ENCODE measurements at places on chromosomes 2 and 18.

- DNase-seq = no peak
Measured at GRCh38 chr2:150327564-150328489, 159.6 kb downstream of the RND3 start.

DNA sequence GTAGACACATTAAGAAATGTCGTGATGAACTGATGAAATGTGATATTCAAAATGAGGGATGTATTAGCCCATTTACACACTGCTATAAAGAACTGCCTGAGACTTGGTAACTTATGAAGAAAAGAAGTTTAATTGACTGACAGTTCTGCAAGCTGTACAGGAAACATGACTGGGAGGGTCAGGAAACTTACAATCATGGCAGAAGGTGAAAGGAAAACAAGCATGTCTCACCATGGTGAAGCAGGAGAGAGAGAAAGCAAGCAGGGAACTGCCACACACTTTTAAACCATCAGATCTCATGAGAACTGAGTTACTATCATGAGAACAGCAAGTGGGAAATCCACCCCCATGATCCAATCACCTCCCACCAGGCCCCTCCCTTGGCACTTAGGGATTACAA lies 1010.8 kb upstream of the CELF4 start:
- no peak for DNase-seq

DNA sequence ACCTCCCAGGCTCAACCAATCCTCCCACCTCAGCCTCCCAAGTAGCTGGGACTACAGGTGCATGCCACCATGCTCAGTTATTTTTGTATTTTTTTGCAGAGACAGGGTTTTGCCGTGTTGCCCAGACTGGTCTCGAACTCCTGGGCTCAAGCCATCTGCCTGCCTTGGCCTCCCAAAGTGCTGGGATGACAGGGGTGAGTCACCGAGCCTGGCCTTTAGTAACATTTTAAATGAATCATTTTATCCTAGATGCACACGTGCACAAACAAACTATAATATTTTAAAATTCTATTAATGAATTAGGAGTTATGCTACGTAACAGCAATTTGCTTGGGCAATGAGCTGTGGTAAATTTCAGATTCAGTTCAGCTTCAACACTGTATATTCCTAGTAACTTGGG lies 862.5 kb upstream of the ID2 start:
- DNase-seq = no peak

DNA sequence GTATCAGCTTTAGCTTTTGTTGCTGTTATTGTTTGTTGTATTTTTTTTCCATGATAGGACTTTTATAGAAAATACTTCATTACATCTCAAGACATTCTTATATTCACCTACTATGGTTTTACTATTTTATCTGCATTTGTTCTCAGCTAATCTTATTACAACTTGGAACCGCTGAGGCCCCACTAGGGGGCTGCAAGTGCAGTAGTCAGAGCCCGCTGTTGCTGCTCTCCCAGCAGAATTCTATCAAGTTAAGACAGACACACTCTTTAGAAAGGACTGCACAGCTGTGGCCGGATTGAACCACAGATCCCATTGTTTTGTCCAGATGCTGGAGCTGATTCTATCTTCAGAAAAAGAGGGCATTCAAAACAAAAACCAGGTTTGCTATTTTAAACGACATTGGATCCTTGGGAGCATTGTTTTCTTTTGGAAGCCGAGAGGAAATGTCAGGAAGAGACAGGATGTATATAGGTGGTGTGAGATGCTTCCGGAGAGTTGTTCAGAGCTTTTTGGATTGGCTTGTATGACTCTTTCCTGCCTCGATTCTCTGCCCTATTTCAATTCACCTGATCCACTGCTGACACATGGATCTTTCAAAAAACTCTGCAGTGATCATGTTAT lies 105.7 kb upstream of the GAREM1 start:
- DNase-seq = no peak

- no peak for DNase-seq
Measured at GRCh38 chr2:69422198-69422597, 15.0 kb downstream of the NFU1 start.

GRCh38 chr2:98547092-98547790 lies 61.1 kb downstream of the COA5 start:
- no peak for DNase-seq

DNA sequence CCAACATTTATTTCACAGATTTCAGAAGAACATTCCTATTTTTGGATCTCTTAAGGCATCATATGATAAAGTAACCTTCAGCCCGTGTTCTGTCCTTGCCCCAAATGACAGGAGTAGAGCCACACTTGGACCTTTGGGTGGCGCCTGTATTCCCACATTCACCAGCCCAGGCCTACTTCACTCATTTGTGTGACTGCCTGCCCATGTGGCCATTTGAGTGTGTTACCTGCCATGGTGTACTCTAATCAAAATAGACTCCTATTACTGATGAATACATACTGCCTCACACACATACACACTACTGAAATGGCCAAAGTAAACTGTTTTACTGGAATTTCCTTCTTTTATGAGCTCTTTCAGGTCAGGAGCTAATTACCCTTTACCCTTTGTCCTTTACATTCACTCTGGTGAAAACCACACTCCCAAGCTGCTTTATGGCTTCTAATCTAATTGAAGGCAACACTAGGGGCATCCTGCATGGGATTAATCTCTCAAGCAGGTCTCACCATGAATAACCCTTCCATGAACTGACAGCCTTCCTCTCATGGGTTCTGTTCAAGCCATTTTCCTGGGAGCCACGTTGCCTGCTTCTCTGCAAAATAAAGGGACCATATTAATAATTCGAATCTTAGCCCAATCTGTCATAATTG lies 271.0 kb upstream of the GALNT5 start:
- no peak for DNase-seq

DNA sequence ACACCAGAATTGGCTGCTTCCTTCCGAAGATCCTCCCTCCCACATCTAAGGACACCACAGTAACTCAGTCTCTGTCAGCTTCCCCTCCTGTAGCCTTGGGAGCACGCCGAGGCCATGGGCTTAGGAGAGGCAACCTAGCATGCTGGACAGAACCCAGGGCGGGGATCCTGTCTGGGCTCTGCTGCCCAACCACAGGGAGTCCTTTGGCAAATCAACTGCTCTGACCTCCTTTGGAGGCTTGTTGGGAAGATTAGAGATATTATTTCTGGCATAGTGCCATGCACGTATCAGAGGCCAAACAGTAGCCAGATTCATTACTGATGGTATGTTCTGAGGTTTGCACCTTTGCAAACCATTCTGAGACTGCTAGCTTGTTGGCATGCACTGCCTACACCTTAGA lies 262.7 kb upstream of the EPAS1 start:
- DNase-seq = no peak

- DNase-seq = no peak
Measured at GRCh38 chr18:48952287-48953103, 1.7 kb upstream of the SMAD7 start.

GRCh38 chr2:590214-591175 lies 86.7 kb downstream of the TMEM18 start:
- DNase-seq = no peak

GRCh38 chr2:3662239-3662638 lies 4.2 kb downstream of the ALLC start:
- DNase-seq = no peak

GRCh38 chr2:207768168-207768865 lies 1.4 kb downstream of the FZD5 start:
- no peak for DNase-seq

DNA sequence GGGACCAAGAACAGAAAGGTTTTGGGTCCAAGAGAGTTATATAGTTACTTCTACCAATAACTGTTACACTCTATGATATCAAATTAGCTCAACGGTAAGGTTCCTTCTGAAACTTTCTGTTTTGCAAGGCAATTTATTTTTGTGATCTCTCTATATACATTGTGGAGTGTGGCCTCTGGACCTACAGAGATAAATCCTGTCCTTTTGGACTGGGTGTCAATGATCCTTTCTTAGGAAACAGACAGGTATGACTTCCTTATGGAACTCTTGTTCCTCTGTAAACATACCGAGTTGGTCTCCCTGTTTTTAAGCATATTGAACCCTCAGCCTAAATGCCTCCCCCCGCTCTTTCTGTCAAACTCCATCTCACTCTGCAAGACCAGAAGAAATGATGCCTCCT lies 1117.8 kb downstream of the BCL11A start:
- no peak for DNase-seq

GRCh38 chr18:58451972-58452334 lies 176.9 kb downstream of the ALPK2 start:
- DNase-seq = no peak

GRCh38 chr18:10878703-10879102 lies 270.7 kb downstream of the PIEZO2 start:
- no peak for DNase-seq

DNA sequence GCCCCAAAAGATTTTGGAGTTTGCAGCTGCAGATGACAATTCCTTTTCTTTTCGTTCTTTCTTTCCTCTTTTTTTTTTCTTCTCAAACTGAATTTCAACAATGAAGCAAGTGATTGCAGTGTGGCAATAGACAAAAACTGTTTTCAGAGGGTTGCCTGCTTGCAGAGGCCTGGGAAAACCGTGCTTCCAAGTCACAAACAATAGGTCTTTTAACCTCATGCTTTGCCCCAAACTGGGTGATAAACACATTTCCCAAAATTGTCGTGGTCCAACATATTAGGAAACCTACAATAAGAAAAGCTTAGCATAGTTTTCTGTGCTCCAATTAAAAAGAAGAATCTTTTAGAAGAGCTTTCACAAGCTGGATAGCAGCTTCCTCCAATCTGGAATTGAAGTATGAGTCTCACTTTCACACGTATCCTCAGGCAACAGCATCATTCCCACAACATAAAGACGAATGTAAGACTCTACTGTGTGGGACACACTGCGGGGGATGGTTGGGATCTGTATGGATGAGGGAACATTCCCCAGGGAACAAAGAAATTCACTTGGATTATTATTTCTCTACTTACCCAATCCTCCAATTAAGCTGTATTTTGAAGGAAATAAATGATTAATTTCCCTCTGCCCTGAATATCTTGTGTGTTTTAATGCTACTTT lies 656.1 kb downstream of the RNF144A start:
- no peak for DNase-seq

- DNase-seq = no peak
Measured at GRCh38 chr2:182904844-182905243, 38.4 kb upstream of the FRZB start.

DNA sequence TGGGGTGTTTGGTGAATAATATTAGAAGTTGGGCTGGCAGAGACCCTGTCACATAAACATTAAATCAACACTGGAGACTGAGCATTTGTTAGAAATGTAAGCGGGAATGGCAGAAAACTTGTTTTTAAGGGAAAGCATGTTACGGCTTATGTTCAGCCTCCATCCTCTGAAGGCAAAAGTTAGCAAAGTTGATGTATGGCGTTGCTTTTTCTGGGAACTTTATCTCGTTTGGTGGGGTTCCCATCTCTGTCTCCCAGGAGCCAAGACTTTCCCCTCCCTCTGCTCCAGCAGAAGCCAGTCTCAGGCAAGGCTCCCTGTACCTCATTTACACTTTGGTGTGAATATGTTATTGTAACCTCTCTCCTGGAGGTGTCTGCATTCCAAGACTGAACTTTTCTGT lies 105.1 kb downstream of the MSH2 start:
- DNase-seq = no peak

DNA sequence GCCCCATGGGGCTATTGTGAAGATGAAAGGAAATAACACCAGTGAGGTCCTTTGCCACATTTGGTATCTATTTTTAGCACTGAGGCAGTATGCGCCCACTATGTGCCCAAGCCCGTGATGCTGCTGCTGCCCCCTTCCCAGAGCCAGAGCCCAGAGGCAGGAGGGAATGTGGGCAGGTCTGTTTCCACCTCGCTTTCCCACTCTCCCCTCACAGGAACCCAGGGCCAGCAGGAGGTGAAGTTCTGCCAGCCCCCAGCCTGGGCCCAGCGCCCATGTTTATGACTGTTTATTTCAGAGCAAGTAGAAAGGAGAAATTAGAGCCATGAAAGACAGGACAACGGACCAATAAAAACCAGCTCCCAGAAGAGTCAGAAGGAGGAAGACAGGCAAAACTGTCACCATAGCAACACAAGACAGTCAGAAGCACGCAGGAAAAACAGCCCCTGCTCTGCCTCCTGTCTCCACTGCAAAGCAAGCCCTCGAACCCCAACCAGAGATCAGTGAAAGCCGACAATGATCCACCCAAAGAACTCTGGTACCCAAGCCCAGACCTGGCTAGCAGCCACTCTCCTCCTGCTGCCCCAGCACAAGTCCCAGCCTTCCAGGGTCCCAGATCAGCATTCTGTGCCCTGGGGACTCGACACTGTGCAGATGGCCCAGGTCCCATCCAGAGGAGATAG lies 1.4 kb downstream of the CYRIA start:
- DNase-seq = no peak

DNA sequence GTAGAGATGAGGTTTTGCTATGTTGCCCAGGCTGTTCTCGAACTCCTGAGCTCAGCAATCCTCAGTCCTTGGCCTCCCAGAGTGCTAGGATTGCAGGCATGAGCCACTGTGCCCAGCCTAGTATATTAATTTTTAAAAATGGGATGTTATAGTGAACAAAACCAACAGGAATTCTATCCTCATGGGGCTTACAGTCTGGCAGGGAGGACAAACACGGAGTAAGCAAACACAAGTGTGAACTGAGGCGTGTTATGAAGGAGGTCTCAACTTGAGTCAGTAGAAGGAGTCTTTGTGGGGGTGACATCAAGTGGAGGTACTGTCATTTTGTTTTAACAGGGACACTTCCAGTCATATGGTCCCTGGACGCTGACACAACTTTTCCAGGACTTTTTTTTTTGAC lies 33.1 kb downstream of the EMILIN2 start:
- no peak for DNase-seq

- DNase-seq = no peak
Measured at GRCh38 chr2:159379181-159379580, 92.7 kb upstream of the WDSUB1 start.

DNA sequence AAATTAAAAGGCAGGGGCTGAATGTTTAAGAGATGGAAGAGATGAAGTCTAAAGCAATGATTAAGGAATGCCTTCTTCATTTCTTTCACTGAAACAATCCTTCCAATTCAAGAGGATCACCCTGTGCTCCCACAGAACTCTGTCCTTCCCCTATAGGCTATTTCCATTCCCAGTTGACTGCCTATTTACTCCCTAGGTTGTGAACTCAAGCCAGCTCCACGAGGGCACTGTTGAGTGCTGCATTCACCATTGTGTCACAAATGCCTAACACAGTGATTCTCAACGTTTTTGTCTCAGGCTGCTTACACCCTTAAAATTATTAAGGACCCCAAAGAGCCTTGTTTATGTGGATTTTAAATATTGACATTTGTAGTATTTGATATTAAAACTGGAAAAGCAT lies 112.4 kb downstream of the AOX1 start:
- DNase-seq = no peak

GRCh38 chr2:17805166-17805565 lies 11.1 kb upstream of the MSGN1 start:
- no peak for DNase-seq

DNA sequence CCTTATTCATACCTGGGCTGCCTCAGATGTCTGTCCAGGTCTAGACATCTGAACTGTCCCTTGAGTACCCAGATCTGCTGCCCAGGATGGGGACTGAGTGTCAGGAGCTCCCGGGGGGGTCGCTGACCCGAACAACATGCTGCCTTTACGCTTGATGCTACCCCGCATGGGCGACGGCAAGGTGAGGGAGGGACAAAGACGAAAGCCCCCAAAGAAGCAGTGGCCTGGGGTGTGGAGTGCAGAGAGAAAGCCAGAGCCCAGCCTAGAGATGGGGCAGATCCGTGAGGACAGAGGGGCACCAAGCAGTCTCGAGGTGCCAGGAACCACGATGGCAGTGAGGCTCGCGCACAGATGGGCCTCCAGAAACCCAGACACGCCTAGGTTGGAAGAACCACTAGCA lies 234.7 kb downstream of the ATAD2B start:
- DNase-seq = no peak
